Amniotic stem cell (primary cell): ENCODE measurements at places on chromosomes 1 and 21.

DNA sequence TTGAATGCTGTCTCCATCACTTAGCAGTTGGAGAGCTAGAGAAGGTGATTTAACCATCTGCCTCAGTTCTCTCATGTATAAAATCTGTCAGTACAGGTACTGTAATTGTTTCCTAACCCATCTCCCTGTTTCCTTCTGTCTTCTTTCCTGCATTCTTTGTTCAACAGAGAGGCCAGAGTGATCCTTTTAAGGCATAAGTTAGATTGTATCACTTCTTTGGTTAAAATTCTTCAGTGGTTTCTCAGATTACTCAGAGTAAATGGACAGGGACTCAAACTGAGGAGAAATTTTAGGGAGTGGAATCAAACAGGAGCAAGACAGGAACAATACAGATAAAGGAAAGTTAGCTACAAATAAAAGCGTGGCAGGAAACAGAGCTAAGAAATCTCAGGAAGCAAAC lies 45.2 kb upstream of the SSX2IP start:
- DNase-seq, result no peak

GRCh38 chr21:44653123-44653522 lies 1.3 kb downstream of the KRTAP12-4 start:
- no peak for DNase-seq

DNA sequence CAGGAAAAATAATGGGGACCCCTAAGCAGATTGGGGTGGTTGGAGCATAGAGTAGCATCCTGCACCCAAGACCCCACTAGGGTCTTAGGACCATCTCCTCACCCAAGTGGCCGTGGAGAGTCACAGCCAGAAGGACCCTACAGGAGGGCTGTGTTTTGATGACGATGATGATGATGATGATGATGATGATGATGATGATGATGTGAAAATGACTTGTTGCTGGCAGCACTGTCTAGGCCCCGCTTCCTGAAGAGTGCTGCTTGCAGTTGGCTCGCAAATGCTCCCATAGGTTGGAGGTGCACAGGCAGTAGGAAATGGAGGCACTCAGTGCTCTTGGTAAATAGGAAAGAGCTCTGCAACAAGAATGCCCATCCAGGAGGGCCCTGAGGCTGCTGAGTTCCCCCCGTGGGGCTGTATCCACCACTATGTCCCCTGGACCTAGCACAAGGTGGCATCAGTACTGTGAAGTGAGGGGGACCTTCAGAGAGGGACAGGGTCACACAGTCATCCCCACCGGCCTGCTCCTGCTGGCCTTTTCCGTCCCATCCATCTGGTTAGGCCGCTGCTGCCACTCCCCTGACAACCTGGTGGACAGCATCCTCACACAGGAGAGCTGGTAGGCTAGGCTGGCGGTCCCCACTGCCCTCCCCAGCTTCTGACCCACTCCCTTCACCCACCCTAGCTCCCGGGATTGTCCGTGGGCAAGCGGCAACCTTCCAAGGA lies 139.6 kb downstream of the FOXD2 start:
- DNase-seq, result no peak

- no peak for DNase-seq
Measured at GRCh38 chr1:59521456-59521855, 224.6 kb downstream of the FGGY start.

GRCh38 chr1:217076902-217077301 lies 353.7 kb upstream of the ESRRG start:
- no peak for DNase-seq

DNA sequence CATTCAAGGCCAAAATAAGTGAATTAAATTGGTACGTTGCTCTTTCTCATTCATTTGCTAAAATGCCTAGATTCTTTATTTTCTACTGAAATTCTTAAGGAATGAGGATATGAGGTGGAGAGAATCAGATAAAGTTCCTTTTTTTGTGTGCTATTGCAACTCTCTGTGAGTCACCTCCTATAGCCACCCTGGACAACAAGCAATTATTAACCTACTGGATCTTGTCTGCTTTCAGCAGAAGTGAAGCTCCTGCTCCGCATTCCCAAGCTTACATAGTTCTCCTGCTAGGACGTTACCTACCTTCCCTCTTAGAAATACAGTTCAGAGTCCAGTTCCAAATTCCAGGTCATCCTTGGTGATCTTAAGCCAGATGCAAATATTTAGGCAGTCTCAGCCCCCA lies 4.8 kb upstream of the KCNJ6 start:
- no peak for DNase-seq

- no peak for DNase-seq
Measured at GRCh38 chr1:65992165-65992821, 199.6 kb downstream of the PDE4B start.

DNA sequence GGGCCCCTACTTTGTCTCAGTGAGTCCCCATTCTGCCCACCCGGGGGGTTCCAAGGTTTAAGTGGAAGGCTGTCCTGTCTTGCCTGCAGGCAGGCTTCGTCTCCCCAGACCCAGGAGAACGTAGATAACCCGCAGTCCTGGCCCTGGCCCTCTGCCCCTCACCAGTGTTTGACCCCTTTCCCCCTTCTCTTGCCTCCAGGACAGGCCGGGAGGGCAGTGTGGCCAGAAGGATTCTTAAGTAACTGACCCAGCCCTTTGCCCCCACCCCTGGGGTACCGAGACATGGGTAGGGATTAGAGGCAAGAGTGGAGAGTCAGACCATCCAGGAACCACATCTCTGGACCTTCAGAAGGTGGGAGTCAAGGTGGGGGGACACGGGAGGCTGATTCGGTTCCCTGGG lies 8.8 kb downstream of the TMEM222 start:
- no peak for DNase-seq
